ENCODE measurements at places on chromosomes 3 and 15. TPM values are rescaled to one million over a fixed set of nuclear protein-coding genes. Genes with fewer than 3 reads are reported as not detected.
A peak's percentile ranks its signal among the peaks of the same experiment; 100 is the strongest.

DNA sequence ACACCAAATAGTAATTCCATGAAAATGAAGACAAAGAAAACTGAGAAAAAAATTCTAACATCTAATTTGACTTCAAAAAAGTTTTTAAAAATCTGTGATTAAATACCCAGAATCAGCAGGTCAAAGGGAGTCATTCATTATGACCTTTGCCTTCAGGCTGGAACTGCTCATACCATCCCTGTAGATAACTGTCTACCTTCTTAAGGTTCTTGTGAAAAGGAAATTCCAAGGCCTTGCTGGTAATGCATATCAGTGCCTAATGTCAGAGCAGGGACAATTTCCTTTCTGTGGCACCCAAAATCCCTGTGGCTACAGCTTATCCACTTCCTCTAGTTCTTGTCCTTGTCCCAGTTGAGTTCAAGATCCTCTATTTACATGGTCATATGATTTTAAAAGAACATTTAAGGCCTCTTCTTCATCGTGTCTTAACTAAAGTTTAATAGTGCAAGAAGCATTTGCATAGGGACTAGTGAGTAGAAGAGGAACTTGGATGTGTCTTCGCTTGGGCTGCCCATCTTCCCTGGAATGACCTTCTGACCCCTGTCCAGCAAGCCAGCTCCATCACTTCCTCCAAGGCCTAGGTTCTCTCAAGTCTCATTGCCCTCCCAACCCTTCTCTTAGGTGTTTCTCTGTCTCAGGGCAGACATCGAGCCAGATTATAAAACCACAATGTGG, 8.7 kb upstream of the PLCL2 start:
- no peak for DNase-seq

The ARNT2 gene
- 56.6 TPM for total RNA-seq

DNA sequence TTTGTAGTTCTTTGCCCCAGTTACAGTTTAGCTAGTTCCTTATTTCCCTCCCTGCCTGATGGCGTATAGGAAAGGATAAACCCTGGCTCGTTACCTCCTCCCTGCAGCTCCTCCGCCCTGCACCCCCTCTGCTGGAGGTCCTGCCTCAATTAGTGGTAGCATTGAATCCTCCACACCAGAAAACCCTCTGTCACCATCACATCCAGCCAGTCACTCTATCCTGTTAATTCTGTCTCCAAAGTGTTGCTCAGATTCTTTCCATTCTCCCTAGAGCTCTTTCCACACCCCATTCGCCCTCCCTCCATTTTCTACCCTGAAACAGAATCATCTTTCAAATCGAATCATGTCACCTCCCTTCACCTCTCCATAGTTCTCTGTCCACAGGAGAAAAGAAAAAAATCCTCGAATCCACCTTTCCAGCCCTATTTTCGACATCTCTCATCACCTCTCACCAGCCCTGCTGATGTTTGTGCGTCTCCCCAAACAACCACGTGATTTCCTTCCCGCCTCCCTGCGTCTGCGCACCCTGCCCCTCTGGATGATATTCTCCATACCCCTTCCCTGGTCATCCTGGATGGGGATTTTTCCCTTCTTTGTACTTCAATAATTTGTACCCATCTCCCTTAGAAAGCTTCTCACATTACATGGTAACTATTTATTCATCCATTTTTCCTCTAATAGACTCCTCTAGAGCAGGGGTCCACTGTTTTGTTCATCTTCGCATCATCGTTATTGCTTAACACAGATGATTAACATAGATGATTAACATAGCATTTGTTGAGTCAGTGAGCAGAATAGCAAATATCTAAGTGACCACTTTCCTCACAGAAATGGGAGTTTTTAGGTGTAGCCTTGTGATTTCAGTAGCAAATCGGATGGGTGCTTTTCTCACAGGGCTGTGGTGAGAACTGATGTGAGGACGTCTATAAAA, 37.1 kb downstream of the MAP3K13 start:
- no peak for DNase-seq

The HRG gene
- total RNA-seq: not detected

- no peak for DNase-seq
Measured at GRCh38 chr3:136261826-136262225, 11.7 kb downstream of the PCCB start.

The NPAP1 gene
- total RNA-seq: 0.31 TPM

GRCh38 chr3:25592510-25592968, 72.2 kb downstream of the TOP2B start:
- no peak for DNase-seq

DNA sequence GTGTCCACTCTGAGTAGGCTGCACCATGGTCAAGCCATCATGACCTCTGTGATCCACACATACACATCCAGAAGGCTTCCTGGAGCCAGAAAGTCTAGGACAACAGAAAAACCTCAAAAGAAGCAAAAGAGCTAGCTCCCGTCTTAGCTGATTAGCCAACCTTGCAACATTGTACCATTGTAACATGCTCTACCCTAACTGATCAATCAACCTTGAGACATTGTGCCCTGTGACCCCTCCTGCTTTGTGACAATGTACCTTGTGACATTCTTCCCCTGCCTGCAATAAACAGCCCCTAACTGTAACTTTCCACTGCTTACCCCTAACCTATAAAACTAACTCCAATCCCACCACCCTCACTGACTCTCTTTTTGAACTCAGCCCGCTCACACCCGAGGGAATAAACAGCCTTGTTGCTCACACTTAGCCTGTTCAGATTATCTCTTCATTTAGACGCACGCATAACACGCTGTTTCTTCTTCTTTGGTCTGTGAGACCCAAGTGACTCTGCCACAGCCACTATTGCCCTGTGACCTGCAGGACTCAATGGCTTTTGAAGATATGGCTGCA, 1104.6 kb downstream of the OTOL1 start:
- no peak for DNase-seq

DNA sequence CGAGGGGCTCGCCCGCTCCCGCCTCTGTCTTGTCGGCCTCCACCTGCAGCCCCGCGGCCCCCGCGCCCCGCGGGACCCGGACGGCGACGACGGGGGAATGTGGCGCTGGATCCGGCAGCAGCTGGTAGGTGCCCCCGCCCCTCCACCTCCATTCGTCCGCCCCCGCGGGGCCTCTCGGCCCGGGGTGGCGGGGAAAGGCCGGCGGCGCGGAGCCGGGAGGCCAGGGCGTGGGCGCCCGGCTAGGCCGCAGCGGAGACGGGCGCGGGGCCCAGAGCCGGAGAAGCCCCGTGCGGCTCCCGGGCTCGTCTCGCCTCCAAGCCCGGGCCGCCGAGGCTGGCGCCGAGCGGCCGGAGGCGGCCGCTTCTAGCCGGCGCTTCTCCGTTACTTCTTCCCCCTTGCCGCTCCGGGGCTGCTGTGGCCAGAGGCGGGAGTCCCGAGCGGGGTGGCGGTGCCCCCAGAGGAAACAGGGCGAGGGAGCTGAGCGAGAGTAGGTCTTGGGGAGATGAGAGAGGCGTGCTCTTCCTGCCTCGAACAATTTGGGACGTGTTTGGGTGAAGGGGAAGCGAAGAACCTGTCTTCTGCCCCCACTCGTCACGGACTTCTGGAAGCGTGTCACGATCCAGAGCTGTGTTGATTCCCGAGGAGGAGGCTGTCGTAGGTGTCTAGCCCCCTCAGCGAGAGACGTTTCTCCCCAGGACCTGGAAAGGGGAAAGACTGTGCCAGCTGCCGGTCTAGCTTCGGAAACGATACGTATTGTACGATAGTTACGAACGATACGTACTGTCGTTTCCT, 555 bp downstream of the ATP11B start:
- DNase-seq: peak; percentile 21
